ENCODE measurements at places on chromosomes 7 and 10.

DNA sequence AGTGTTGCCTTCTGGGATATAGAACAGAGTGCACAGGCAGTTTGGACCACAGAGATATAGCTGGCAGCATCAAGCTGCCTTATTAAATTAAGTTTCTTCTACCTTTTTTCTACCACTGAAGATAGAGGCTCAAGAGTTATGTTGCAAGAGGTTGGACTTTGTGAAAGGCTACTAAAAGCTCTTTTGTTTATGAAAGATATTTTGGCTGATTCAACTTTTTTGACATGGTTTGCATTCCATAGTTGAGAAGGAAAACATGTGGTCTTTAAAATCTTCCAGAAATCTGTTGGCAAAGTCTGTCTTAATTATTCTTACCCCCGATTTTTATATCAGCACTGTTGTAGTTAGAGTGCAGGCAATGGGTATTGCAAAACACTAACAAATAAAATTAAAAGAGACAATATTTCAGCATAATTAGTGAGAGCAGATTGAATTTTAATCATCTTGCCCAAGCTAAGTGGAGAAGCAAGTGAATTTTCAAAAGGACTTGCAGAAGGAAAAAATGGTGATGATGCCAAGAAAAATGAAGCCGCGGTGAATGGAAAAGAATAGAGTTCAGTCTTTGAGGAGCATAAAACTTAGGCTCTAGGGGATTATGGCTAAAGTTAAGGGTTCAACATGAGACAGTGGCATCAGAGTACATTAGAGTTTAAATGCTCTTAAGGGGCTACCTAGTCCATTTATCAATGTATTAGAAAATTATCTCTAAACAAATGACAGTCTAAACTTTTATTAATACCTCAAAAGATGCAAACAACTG lies 450.9 kb upstream of the CNTNAP2 start:
- DNase-seq = no peak

DNA sequence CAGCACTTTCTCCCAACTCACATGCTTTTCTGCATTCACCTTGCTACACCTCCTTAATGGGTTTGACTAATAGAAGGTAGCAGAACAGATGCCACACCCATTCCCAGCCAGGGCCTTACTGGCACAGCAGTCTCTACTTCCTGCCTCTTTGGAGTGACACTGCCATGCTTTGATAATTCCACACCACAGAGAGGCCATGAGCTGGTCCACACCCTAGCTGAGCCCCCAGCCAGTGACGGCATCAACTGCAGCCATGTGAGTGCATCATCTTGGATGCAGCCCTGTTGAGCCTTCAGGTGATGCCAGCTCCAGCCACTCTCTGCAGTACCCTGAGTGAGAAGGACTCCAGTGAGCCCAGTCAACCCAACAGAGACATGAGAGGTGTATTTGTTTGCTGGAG lies 27.5 kb upstream of the EZH2 start:
- no peak for DNase-seq

- no peak for DNase-seq
Measured at GRCh38 chr10:1370298-1370697, 314.1 kb downstream of the WDR37 start.

GRCh38 chr10:78470267-78471103 lies 436.8 kb downstream of the RPS24 start:
- DNase-seq = no peak

DNA sequence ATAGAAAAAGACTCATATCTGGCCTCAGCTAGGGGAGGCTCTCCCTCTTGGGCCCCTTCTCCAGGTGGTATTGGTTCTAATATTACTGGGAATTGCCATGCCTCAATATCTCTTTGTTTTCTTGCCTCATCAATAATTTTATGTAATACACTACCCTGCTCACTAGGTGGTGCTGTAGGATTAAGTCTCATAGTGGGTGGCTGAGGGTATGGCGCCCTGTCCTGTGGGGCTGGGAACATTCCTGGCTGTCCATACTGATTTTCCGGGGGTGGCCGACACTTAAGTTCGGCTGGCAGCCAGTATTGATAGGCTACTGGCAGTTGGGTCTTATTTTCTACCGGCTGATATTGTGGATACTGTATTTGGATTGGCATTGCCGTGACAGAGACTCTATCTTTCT lies 9.0 kb upstream of the TAS2R3 start:
- no peak for DNase-seq

GRCh38 chr10:89207181-89207800 lies at the start of gene CH25H:
Gene CH25H (minus strand): TSS chr10:89207317. CDS start chr10:89207292, 25 bp downstream.
- DNase-seq = no peak

- no peak for DNase-seq
Measured at GRCh38 chr7:134485203-134485602, 26.3 kb upstream of the AKR1B1 start.

DNA sequence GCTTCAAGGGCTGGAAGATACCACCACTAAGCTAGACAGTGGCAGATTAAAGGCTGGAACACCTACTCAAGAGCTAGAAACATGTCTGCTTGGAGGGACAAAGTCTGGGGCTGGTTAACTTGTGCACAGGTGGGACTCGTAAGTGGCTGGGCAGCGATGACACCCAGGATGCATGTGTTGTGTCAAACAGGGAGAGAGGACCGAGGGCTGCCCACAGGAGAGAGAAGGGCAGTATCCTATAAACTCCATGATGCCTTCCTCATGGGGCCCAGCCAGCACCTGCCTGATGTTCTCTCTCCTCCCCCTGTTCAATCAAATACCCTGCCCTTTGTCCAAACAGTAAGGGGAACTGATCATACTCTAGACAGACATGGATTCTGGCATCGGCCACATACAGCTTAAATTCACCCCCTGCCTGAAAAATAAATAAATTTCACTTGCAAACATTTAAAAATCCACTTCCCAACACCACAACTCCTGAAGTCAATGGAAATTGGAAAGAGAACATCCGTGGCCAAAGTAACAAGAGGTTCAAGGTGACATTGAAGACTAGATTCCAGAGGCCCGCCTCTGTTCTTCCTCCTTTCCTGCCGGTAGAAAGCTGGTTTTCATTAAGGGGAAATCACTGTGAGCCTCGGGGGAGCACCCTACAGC lies 50.6 kb downstream of the CHST15 start:
- no peak for DNase-seq

DNA sequence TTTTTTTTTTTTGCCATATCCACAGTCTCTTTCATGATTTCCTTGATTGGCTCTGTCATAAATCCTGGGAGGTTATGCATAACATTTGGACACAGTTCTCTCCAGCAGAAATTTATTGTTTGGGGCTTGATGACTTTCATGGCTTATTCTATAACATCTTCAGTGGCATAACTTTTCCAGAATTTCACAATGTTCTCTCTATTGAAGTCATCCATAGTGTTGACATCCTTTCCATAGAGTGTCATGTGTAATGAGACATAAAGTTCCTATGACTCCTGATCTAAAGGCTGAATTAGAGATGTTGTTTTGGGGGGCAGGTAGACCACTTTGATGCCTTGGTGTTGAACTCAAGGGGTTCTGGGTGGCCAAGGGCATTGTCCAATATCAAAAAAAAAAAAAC lies 36.7 kb upstream of the STK17A start:
- DNase-seq = no peak

DNA sequence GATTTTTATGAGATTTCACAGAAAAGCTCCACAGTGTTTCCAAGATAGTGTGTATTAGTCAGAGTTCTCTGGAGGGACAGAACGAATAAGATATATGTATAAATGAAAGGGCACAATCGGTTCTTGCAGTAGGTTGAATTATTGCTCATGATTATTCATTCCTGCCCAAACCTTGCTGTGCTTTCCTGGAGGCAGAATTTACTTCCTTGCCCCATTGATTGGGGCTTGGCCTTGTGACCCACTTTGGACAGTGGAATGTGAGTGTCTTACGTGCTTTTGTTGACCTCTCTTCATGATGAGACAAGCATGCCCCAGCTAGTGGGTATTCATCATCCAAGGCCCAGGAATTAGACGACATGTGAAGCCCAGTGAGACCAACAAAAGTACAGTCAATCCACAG lies 53.0 kb upstream of the ABCB5 start:
- DNase-seq = no peak

GRCh38 chr7:36262309-36263094 lies 109.4 kb downstream of the EEPD1 start:
- DNase-seq = no peak

- no peak for DNase-seq
Measured at GRCh38 chr10:7300384-7300971, 110.4 kb downstream of the SFMBT2 start.

DNA sequence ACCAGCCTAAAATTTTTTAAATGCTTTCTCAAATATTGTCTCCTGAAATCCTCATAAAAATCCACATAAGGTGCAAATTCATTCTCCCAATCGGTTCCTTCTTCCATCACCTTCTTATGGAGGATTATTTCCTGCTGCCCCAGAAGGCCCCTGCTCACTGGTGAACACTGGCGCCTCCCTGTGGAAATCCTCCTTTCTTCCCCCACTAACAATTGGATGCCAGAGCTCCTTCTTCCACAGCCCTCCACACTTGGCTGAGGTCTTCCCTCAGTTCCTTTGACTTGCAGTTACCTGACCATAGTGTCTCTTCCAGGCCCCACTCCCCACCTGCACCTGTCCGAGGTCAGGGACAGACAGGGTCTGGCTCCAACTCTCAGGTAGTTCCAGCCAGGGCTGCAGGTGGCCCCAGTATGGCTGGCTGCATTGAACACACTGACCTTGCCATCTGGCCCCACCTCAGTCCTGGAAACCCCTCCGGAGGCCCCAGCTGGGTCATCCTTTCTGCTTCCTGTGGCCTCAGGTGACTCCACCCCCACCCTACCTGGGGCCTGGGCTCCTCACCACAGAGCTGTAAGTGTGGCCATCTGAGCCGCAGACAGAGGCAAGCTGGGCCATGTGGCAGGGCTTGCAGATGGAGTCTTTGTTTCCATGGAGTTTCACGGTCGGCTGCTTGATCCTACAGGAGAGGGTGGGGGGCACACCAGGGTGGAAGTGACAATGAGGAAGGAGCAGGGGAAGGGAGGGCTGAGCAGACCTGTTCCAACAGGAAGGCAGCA lies 18.4 kb downstream of the SPOCK2 start:
- DNase-seq = no peak

DNA sequence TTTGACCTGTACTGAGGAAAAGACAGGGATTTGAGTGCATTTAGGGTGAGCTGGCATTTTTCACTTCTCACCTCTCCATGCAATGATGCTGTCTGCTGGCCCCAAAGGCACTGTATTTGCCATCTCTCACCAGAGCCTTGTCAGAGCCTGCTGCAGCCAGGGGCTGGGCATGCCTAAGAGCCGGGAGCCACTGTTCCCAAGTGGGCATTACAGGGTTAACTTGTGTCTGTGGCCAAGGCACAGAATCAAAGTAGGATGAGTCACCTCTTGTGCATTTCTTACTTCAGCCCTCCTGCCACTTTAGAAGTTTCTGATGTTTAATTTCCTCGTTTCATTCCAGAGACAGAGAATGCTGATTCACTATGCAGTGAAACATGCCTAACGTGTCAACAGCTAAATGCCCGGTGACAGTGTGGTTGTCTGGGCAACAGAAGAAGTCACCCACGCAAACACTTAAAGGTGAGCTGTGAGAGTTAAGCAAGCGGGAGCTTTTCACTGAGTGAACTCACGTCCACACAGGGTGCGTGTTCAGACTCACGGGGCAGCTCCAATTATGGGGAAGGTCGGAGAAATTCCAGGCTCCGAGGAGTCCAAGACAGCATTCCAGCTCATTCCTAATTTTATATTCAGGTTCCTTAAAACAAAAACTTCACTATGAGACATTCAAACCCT lies 57.1 kb upstream of the IGFBP3 start:
- DNase-seq = no peak

- DNase-seq = no peak
Measured at GRCh38 chr7:106367018-106367420, 82.2 kb upstream of the NAMPT start.

- DNase-seq = no peak
Measured at GRCh38 chr10:12978891-12979290, 22.6 kb downstream of the CCDC3 start.

- DNase-seq = no peak
Measured at GRCh38 chr10:49830016-49830415, 67.9 kb upstream of the OGDHL start.

GRCh38 chr10:18097524-18097923 lies 42.7 kb upstream of the CACNB2 start:
- DNase-seq = no peak

DNA sequence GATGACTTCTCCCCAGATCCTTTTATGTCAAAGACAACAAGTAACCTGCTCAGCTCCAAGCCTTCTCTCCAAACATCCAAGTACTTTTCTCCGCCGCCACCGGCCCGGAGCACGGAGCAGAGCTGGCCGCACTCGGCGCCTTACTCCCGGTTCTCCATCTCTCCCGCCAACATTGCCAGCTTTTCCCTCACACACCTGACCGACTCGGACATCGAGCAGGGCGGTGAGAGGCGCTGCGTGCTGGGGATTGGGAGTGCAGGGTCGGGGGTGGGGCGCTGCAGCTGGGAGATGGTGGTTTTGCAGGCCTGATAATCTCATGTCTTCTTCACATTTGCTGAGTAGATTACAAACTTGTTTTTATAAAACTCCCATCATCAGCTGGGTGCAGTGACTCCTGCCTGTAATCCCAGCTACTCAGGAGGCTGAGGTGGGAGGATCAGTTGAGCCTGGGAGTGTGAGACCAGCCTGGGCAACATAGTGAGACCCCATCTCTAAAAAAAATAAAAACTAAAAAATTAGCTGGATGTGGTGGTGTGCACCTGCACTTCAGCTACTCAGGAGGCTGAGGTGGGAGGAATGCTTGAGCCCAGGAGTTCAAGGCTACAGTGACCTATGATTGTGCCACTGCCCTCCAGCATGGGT lies 7.2 kb upstream of the BHLHA15 start:
- DNase-seq = no peak

GRCh38 chr10:109914966-109915365 lies 8.3 kb downstream of the XPNPEP1 start:
- no peak for DNase-seq

GRCh38 chr10:22335173-22335933 lies 9.9 kb upstream of the SPAG6 start:
- no peak for DNase-seq

DNA sequence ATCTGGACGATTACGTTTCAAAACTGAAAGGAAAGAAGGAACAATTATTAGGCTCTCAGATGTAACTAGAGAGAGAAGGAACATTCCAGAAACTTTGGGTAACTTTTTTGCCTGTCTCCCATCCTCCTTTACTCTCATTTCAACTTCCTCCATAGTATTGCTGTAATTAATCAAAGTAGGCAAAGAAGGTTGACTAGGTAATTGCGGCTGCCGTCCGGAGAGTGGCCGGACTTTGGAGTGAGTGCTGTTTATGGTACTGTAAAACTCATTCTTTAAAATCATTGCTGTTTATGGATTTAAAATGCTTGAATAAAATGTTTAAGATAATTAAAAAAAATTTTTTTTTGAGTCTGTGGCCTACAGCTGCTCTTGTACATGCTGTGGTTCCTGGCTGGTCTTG lies 56.4 kb downstream of the RBM33 start:
- no peak for DNase-seq

All from GM12864 (cell line).